Suprapubic skin (tissue), 4 donors: ENCODE measurements at places on chromosomes 16 and 17. TPM values are rescaled to one million over a fixed set of nuclear protein-coding genes. Genes with fewer than 3 reads are reported as not detected.
A peak's percentile ranks its signal among the peaks of the same experiment; 100 is the strongest.

DNA sequence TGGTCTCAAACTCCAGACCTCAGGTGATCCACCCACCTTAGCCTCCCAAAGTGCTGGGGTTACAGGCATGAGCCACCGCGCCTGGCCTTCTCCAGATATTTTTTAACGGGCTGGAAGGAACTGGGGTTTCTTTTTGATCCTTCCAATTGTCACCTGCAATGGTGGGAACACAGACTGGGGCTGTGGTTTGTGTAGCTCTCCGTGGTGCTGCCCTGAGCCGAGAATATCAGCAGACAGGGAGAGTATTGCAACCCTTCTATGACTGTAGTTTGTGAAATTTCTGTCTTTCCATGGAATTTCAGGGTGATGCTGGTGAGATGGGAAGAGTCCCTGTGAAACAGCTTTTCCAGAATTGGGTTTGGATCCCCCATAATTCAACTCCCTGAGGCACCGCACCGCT, 263.5 kb downstream of the ENGASE start:
- DNase-seq: no peak

- peak; percentile 78 for DNase-seq
These were observed 59.4 kb downstream of the NT5M start for GRCh38 chr17:17362540-17362930.

DNA sequence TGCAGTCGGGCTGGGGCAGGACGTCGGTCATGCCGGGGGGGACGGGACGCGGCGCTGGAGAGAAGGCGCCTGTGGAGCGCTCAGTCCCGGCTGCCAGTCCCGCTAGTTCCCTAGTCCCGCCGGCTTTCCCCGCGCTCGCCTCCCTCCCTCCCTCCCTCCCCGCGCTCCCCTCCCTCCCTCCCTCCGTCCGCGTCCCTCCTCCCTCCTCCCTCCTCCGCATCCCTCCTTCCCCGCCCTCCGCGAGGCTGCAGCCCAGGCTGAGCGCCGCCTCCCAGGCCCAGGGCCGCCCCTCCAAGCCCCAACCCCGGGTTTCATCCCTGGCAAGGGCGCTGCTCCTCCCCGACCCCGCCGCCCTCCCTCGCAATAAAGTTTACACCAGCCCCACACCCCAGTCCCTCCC, 34.8 kb downstream of the TIMM22 start:
- DNase-seq: no peak

GNGT2 gene
- not detected for total RNA-seq

LRRC36 gene
- total RNA-seq: not detected

HBA2 gene
- total RNA-seq: 128 TPM
